ENCODE measurements at places on chromosomes 1 and 21. TPM values are rescaled to one million over a fixed set of nuclear protein-coding genes. Genes with fewer than 3 reads are reported as not detected.

DNA sequence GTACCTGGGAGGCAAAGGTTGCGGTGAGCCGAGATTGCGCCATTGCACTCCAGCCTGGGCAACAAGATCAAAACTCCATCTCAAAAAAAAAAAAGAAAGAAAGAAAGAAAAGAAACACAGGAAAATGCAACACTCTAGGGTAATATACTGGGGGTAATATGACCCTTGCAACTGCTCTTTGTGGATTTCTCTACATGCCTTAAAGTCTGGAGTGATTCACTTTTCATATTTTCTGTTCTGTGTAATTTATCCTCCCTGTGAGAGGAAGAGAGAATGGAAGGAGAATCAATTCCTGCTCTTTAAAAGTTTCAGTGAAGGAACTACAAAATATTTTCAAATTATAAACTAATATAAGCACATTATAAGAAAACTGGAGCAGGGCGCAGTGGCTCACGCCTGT, 22.7 kb downstream of the RIT1 start:
- DNase-seq, result no peak

- no peak for DNase-seq
Observed at GRCh38 chr1:84691122-84691783, 992 bp upstream of the SSX2IP start.

GRCh38 chr1:32998064-32998463, 33.5 kb upstream of the RNF19B start:
- DNase-seq, result no peak

- DNase-seq, result no peak
Observed at GRCh38 chr1:87958201-87958600, 629.5 kb downstream of the LMO4 start.

- no peak for DNase-seq
Observed at GRCh38 chr1:2778220-2778592, 23.3 kb downstream of the TTC34 start.

OSCP1 gene
- polyA plus RNA-seq, result 4.1 TPM

DNASE2B gene
- polyA plus RNA-seq, result not detected

GRCh38 chr1:73782901-73783300, 415.1 kb downstream of the LRRIQ3 start:
- no peak for DNase-seq

NFASC gene
- polyA plus RNA-seq, result 0.04 TPM

ERG gene
- not detected for polyA plus RNA-seq

- DNase-seq, result no peak
Observed at GRCh38 chr1:183304440-183305107, 113.6 kb downstream of the NMNAT2 start.

DNA sequence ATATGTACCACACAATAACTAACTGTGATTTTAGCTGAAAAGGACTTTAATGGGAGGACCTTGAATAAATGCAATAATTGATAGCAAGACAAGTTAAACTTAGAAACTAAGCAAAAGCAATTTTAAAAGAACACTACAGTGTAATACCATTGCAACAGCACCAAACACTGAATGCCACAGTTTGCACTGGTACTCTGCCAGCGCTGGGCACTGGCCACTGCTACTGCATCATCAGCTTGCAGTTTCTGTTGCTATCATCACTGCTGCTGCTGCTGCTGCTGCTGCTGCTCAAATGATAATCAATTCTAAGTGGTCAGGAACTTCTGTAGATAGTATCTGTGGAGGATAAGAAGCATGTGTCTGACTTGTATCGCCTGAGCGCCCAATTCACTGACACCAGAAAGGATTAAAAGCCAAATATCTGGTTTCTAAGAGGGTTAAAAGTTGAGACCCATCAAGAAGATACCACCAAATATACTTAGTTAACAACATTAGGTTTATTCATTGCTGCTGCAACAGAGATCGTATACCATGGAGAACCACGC, 306.9 kb downstream of the LRRC40 start:
- DNase-seq, result no peak

GRCh38 chr1:94621802-94622201, 80.2 kb upstream of the F3 start:
- DNase-seq, result no peak

GRCh38 chr1:220299337-220299736, 27.1 kb upstream of the RAB3GAP2 start:
- DNase-seq, result no peak

DNA sequence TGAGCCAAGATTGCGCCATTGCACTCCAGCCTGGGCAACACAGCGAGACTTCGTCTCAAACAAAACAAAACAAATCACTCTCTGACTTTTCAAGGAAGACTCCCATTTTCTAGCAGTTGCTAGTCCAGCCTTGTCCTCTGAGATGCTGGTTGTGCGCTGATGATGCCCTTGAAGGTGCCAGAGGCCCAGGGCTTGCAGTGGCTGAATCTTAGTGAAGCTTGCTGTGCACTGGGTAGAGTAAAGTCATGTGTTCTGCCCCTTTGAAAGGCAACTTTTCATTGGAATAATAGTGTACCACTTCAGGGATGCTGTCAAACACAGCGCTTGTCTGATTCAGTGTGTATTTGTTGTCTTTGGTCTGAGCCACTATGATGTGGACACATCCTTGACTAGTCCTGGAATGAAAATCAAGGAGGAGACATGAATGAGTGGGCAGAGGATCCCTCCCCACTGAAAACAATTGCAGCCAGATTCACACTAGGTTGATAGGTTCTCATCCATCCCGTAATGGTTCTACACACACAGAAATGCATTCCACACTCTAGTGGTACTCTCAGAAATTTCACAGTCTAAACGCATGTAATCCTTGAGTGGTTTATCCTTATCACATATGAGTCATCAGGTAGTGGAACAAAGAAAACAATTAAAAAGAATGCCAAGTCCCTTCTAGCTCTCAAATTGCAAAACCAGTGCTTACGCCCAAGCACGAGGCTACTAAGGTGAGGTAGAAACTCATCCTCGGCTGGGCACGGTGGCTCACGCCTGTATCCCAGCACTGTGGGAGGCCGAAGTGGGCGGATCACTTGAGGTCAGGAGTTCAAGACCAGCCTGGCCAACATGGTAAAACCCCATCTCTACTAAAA, 17.8 kb upstream of the TDRD10 start:
- DNase-seq, result no peak

DNA sequence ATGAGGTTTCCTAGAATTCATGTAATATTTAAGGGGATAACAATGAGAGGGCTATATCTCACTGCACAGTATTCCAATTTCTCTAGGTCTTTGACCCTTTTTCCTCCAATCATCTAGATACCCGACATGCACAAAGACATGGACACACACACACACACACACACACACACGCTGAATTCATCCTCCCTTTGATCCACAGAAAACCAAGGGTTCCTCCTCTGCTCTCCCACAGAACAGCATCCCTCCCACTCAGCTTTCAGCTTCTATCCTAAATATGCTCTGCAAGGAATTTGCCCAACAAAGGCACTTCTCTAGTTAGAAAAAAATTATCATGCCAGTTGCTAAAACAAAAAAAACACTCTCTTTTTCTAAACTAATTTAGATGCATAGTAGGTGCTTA, 231.7 kb downstream of the RGS7 start:
- no peak for DNase-seq

DNA sequence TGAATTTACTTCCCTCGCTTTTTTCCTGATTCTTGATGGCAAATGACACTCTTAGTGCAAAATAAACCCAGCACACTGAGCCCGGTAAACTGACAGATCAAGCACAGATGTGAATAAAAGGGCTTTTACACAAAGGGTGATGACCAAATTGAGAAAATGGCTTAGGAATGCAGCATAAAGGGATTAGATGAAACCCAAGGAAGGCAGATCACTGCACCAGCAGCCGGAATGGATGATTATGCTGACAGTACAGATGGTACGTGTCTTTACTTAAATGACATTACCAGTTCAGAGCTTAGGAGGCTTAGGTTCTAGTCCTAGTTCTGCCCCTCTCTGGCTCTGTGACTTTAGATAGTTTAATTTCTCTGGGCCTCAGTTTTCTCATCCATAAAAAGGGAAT, 12.0 kb downstream of the PKP1 start:
- no peak for DNase-seq

GRCh38 chr1:44673675-44674112, 587 bp downstream of the TMEM53 start:
- DNase-seq, result no peak

- DNase-seq, result no peak
Observed at GRCh38 chr1:211635597-211636205, 39.7 kb downstream of the NEK2 start.

- no peak for DNase-seq
Observed at GRCh38 chr1:3789421-3790300, 6.6 kb downstream of the LRRC47 start.

CDA gene
- not detected for polyA plus RNA-seq

TMEM52 gene
- polyA plus RNA-seq, result 0.24 TPM

MAP10 gene
- 3.9 TPM for polyA plus RNA-seq

DNA sequence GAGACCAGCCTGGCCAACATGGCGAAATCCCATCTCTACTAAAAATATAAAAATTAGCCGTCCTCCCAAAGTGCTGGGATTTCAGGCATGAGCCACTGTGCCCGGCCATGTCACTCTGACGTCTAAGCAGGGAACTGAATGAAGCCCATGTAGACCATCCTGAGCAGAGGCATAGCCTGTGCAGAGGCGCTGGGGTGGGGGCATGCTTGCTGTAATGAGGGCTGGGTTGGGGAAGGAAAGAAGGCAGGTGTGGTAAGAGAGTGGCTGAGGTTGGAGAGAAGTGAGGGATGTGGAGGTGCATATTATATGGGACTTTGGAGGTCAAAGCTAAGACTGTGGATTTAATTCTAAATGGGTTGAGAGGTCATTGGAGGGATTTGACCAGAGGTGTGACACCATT, 47.1 kb upstream of the SCMH1 start:
- DNase-seq, result no peak

GRCh38 chr1:12565094-12565965, 52.7 kb downstream of the DHRS3 start:
- no peak for DNase-seq

- DNase-seq, result no peak
Observed at GRCh38 chr1:12012560-12013316, 6.6 kb upstream of the MIIP start.

- DNase-seq, result no peak
Observed at GRCh38 chr1:102234753-102235359, 238.1 kb upstream of the OLFM3 start.

- DNase-seq, result no peak
Observed at GRCh38 chr1:10733474-10734366, 62.7 kb downstream of the CASZ1 start.

GRCh38 chr1:235998812-235999211, 66.1 kb downstream of the NID1 start:
- DNase-seq, result peak; percentile 74

- no peak for DNase-seq
Observed at GRCh38 chr1:226709953-226710352, 29.1 kb downstream of the ITPKB start.

GRCh38 chr1:58710190-58711085, 10.6 kb upstream of the MYSM1 start:
- DNase-seq, result no peak

Measured in GM12878 (cell line).